ENCODE measurements at places on chromosomes 16 and 17.

- DNase-seq = no peak
Observed at GRCh38 chr16:2771496-2772402, 5.3 kb downstream of the ELOB start.

- DNase-seq = no peak
Observed at GRCh38 chr17:15926039-15926740, 18.7 kb upstream of the ADORA2B start.

- no peak for DNase-seq
Observed at GRCh38 chr16:19776565-19776964, 58.5 kb downstream of the IQCK start.

- no peak for DNase-seq
Observed at GRCh38 chr17:78281249-78281845, 49.9 kb downstream of the TMEM235 start.

DNA sequence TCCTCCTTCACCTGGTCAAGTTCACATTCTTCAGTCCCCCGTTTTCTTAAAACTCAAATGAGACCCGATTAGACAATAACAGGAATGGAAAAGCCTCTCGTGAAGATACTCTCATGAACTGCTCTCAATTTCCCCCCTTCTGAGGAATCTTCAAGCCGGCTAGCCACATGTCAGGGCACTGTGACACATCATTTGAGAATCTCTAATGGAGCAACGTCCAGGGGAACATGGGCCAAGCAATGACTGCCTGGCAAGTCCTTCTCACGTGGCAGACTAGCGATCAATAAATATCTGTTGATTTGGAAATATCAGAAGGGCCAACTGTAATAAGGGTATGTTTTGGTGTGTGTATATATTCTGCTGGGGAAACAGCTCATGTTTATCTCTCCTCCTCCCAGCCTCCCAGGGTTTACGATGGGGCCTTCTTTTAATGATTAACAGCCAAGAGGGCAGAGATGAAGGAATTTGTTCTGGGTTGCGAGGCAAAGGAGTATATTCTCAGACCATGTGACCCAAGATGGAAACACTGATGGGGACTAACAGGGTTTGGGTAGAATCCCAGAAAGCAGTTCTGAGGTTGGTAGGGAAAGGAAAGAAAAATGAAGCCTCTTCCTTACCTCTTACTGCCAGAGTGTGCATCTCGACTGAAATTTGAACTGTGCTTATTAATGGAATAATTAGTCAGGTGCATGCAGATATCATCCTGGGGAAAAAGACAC, 21.4 kb downstream of the TTLL6 start:
- DNase-seq = no peak

- no peak for DNase-seq
Observed at GRCh38 chr16:89031715-89032659, 55.0 kb upstream of the CBFA2T3 start.

DNA sequence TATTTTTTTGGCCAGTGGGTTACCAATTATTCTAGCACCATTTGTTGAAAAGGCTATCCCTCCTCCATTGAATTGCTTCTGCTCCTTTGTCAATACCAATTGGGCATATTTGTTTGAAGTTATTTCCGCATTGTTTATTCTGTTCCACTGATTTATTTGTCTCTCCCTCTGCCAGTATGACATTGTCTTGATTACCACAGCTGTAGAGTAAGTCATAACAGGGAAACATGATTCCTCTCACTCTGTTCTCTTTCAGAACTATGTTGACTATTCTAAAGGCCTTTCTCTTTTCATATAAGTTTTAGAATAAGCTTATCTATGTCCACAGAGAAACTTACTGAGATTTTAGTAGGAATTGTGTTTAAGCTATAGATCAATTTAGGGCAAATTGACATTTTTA, 94.3 kb downstream of the MAP2K6 start:
- DNase-seq = no peak

- DNase-seq = peak; percentile 78
Observed at GRCh38 chr17:71828182-71828596, 292.6 kb upstream of the SOX9 start.

GRCh38 chr17:40556884-40557414, 8.3 kb downstream of the CCR7 start:
- DNase-seq = no peak

DNA sequence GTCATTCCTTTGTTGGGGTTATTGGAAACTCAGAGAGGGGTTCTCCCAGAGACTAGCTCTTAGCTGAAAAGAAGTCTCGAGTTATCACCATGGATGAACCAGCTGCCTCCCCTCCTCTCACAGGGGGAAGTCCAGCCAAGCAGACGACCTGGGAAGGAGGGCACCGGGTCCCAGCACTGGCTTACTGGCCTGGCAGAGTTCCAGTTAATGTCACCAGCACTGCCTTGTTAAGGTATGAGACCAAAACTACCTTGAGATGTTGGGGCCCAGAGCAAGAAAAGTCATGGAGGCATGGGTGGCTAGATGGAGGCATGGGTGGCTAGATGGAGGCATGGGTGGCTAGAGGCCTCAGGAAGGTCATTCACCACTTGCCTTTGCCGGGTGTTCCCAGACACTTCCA, 72.4 kb downstream of the WIPI1 start:
- no peak for DNase-seq

GRCh38 chr16:10188236-10188635, 6.0 kb upstream of the GRIN2A start:
- DNase-seq = no peak

DNA sequence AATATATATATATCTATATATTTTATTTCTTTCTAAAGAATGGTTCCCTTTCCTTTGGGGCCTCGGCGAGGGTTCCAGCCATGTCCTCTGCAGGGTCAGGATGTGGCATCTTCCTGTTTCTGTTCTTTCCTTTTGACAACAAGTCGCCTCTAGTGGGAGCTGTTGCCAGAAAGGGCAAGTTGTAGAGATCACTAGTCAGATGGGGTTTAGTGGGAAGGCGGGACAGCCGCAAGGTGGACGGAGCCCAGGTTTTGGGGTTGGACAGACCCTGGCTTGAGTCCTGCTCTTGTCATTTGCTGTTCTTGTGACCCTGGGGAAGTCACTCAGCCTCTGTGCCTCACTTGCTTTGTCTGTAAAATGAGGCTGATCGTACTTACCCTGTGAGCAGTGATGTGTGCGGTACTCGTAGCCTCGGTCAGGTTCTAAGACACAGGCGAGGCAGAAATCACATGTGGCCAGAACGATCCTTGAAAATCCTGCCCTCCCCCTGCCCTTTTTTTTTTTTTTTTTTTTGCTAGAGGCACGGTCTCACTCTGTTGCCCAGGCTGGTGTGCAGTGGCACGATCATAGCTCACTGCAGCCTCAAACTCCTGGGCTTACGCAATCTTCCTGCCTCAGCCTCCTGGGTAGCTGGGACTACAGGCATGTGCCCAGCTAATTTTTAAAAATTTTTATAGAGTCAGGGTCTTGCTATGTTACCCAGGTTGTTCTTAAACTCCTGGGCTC, 80.1 kb downstream of the ABCC6 start:
- DNase-seq = no peak

GRCh38 chr17:1047879-1048470, 51.0 kb downstream of the TIMM22 start:
- DNase-seq = no peak

DNA sequence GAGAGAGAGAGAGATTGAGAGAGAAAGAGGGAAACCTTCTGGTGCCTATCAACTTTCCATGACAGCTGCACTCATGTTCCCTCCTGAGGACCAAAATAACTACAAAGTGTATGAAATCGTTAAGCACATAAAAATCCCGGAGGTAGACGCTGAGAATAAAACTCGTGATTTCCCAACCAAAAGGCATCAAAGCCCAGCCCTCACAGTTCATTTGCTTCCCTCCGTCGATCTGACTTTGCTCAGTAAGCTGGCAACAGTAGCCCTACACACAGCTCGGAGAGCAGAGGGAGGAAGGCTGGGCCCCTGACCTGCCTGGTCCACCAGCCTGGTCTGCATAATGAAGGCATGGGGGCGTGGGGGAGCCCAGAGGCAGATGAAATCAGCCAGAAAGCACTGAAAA, 273.9 kb upstream of the ZFHX3 start:
- DNase-seq = no peak

DNA sequence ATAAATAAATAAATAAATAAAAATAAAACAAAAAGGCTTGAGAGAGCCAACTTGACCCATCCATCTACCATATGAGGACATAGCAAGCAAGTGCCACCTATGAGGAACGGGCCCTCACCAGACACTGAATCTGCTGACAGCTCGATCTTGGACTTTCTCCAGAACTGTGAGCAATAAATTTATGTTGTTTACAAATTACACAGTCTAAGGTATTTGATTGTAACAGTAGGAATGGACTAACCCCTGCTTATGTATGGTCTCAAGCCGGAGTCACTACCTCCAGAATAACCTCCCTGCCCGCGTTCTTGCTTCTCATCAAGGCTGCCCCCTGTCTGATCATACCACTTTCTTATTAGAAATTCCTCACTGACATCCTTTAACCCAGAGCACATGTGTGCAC, 9.9 kb downstream of the SLC5A11 start:
- no peak for DNase-seq

DNA sequence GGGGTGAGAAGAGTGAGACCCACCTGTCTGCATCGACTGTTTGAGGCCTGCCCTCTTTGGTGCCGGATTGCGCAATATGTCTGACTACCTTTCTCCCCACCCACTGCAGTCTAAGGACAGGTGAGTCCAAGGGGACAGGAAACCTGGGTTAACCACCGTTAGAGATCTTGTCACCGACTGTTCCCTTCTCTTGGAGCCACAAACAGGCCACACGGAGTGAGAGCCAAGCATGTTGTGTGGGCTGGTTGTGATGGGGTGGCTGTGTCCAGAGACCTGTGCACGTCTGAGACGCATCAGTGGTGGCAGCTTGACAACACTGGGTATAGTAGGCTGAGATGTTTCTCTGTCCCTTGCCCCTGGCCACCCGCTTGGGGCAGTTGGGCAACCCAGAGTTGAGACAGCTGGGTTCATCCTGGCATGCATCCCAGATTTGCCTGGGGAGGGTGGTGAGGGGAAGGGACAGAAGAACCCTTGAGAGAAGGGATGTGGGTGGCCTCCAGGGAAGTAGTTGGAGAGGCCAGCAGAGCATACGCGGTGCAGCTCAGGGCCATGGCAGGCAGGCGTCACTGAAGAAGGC, 21.4 kb downstream of the MPRIP start:
- DNase-seq = no peak

DNA sequence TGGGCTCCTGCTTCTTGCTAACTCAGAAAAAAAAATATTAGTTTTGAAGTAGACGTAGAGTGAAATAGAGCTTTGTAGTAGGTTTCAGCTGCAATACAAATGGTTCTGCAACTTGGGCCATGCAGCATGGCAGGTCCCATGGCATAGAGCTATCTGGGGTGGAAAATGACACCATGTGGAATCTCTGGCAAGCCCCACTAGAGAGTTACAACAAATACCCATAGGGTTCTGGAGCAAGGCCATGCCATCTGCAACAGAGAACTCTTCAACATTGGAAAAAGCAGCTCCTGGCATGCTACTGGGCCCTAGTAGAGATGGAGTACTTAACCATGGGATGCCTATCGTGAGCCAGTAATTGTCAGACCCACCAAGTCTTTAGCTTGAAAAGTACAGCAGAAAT, 25.3 kb upstream of the RBBP6 start:
- no peak for DNase-seq

GRCh38 chr16:83886199-83886971, 12.5 kb upstream of the MLYCD start:
- DNase-seq = no peak

GRCh38 chr16:56589141-56590039, at the start of gene MT3:
Gene MT3 (plus strand): TSS chr16:56589528. CDS start chr16:56589591, 63 bp downstream.
- DNase-seq = no peak

GRCh38 chr17:79399610-79400144, 211.2 kb downstream of the RBFOX3 start:
- no peak for DNase-seq

DNA sequence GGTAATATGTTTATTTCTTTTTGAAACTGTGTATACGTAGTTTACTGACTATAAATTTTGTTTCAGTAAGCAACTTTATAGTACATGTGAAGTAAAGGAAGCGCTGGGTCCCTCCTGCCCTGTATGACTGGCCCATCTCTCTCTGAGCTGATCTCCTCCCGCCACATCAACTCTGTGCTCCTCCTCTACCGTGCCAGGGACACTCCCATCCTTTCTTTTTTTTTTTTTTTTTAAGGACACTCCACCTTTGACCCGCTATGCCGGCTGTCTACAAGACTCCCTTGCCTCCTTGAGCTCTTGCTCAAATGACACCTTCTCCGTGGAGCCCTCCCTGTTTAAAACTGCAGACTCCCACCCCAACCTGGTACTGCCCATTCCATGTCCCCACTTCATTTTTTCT, 35.5 kb downstream of the ERN1 start:
- no peak for DNase-seq

DNA sequence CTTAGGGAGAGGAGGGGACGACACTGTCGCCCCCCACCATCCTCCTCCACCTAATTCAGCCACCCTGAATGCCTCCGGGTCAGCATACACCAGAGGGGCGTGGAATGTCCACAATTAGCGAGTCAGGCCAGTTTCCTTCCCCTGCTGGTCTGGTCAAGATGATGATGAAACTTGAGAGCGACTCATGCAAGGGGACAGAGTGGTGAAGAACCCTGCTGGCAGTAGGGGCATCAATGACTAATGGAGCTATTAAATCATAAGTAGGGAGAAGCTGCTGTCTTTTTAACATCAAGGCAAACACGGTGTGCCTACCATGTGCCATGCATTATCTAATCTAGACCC, 7.2 kb downstream of the SPACA3 start:
- DNase-seq = no peak

DNA sequence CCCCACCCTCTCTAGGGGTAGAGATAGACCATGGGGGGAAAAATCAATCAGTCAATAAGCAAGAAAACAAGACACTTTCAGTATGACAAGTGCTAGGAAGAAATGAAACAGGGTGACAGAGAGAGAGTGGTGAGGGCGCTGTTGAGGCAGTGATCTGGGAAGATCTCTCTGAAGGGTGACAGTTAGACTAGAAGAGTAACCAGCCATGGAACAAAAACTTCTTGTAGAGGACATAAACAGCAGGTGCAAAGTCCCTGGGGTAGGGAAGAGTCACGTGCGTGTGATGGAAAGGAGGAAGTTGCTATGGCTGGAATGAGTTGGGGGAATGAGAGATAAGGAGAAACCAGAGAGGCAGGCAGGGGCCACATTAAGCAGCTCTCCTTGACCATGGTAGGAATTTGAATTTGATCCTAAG, 16.8 kb upstream of the EMP2 start:
- DNase-seq = no peak

DNA sequence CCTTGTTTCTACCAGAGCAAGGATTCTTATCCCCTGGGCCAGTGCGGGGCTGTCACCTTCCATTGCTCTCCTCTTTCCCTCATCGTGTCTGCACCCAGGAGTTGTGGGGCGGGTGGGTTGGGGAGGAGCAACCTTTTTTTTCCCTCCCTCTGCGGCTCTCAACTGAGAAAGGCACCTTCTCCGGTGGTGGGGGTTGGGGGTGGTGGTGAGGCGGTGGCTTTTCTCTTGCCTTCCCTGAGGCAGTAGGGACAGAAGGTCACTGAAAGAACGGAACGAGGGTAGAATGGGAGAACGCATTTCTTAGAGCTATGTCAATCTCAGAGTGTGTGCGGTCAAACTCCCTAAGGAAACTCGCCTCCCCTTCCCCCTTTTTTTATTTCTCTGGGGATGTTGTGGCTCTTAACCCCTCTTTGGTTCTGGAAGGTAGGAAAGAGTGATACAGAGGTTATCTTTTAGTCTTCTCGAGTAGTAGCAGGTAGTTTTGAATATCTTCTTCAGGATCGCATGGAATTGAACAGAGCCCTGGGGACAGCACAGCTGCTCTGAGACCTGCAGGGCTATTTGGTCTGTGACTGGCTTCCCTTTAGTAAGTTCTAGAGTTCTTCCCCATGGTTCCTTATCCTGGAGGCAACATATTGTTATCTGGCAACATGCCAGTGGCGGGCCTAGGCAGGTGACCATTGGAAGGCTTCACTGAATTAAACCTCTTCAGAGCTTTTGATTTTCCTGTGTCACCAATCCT, 994 bp downstream of the CLTC start:
- DNase-seq = no peak

Measured in SK-N-MC (cell line).